ENCODE measurements at places on chromosomes 3 and 15. TPM values are rescaled to one million over a fixed set of nuclear protein-coding genes. Genes with fewer than 3 reads are reported as not detected.

DNA sequence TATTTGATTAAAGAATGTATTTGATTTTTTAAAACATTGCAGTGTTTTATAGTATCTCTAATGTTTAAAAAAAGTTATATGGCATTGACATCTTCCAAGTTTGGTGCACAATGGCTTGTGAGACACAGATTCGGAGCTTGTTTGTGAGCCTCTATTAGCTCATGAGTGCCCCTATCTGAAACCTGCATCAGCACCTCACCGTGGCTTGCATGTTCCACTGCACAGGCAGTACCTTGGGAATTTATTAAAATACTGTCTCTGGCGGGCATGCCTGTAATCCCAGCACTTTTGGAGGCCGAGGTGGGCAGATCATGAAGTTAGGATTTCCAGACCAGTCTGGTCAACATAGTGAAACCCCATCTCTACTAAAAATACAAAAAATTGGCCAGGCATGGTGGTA, 6.8 kb upstream of the RTP2 start:
- no peak for DNase-seq
- no peak overlapping the region for H3K4me3 ChIP-seq
- H3K27me3 ChIP-seq = no peaks in the 10 kb centered on the region
- no peak overlapping the region for H3K27ac ChIP-seq

- no peak overlapping the region for H3K4me3 ChIP-seq
- no peaks in the 10 kb centered on the region for H3K36me3 ChIP-seq
- H3K27me3 ChIP-seq = no peaks in the 10 kb centered on the region
- H3K4me1 ChIP-seq = no peaks in the 10 kb centered on the region
Measured at GRCh38 chr15:62099094-62099601, 32.4 kb downstream of the C2CD4A start.

- H3K4me3 ChIP-seq = no peak overlapping the region
- no peak overlapping the region for H3K27ac ChIP-seq
- H3K36me3 ChIP-seq = no peaks in the 10 kb centered on the region
- no peaks in the 10 kb centered on the region for H3K4me1 ChIP-seq
Measured at GRCh38 chr15:84852212-84852611, 32.2 kb upstream of the SLC28A1 start.

DNA sequence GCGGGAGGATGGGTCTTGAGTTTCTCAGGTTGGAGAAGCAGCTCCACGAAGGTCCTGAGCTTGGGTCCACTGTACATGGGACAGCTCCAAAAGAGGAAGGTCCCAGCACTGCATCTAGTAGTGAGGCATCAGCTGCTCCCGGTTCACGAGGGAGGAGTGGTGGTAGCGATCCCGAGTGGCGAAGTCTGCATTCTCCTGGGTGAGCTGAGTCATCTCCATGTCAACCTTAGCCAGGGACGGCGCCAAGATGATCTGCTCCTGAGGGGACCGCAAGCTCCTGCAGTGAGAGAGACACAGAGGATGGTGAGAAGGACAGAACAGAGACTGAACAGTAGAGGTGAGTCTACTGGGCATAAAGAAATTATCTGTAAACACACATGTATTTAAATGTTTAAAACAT, 28.0 kb upstream of the HEG1 start:
- H3K4me3 ChIP-seq = no peak overlapping the region
- no peaks in the 10 kb centered on the region for H3K4me1 ChIP-seq
- no peak overlapping the region for H3K27ac ChIP-seq
- no peak for DNase-seq

DNA sequence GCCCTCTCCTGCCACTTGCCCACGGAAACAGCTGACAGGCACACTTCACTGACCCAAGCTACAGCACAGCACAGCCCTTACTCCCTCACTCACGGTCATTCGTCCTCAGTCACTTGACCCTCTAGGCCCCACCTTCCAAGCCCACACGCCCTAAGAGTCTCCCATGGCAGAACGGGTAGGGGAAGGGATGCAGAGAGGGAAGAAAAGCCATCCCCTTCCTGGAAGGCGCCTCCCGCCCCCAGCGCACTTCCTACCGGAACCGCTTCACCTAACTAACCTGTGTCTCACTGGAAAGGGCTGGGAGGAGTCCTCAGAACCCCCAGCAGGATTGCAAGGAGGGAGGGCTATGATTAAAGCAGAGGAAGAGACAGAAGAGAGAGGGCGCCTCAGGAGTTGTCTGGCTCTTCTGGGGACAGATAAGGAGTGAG, 22.9 kb downstream of the EPHB3 start:
- no peak for DNase-seq
- H3K4me3 ChIP-seq = no peak overlapping the region
- H3K4me1 ChIP-seq = peaks cover 5% of the 10 kb centered on the region
- no peaks in the 10 kb centered on the region for H3K27me3 ChIP-seq

DNA sequence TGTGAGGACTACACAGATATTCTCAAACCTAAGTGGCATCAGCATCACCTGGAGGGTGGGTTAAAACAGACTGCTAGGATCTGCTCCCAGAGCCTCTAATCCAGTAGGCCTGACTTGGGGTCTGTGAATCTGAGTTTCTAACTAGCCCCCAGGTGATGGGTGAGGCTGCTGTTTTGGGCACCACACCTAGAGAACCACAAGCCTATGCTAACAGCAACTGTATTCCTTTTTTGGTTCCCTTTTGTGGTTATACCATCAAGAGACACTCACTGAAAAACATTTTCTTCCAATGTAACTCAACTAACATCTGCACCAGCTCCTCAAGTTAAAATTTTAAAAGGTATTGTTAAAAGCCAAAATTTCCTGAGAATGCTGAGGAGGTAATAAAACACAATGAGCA, 16.0 kb downstream of the WDR82 start:
- H3K27ac ChIP-seq = no peak overlapping the region
- H3K4me3 ChIP-seq = no peak overlapping the region
- peaks cover 86% of the 10 kb centered on the region for H3K36me3 ChIP-seq
- no peaks in the 10 kb centered on the region for H3K27me3 ChIP-seq

GRCh38 chr3:124044956-124045355, 53.0 kb upstream of the ROPN1 start:
- H3K27me3 ChIP-seq = no peaks in the 10 kb centered on the region
- no peak for DNase-seq
- H3K4me1 ChIP-seq = no peaks in the 10 kb centered on the region
- no peak overlapping the region for H3K27ac ChIP-seq

DNA sequence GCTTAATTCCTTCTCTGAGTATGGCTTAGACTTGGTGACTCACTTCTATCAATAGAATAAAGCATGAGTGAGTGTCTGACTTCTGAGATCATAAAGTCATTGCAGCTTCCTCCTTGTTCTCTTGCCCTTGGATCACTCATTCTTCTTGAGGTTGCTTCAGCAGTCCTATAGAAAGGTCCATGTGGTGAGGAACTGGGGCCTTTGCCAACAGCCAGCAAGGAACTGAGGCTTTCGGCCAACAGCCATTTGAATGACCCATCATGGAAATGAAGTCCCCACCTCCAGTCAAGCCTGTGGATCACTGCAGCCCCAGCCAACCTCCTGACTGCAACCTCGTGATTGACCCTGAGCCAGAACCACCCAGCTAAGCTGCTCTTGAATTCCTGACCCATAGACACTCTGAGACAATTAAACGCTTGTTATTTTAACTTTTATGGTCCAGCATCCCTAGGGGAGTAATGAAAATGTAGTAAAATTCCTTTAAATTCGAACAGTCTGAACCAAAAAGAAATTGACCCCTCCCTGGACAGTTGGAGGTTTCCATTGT, 84.5 kb downstream of the WDR76 start:
- peaks cover 5% of the 10 kb centered on the region for H3K4me1 ChIP-seq
- no peaks in the 10 kb centered on the region for H3K36me3 ChIP-seq
- DNase-seq = peak; percentile 68
- H3K27ac ChIP-seq = no peak overlapping the region
- H3K27me3 ChIP-seq = no peaks in the 10 kb centered on the region

GRCh38 chr15:70341566-70341965, 243.8 kb upstream of the TLE3 start:
- no peaks in the 10 kb centered on the region for H3K36me3 ChIP-seq
- DNase-seq = no peak
- H3K4me3 ChIP-seq = no peak overlapping the region
- no peaks in the 10 kb centered on the region for H3K4me1 ChIP-seq

GRCh38 chr3:6862880-6863195, 1.9 kb downstream of the GRM7 start:
- DNase-seq = no peak
- no peaks in the 10 kb centered on the region for H3K36me3 ChIP-seq
- H3K27ac ChIP-seq = no peak overlapping the region
- no peak overlapping the region for H3K4me3 ChIP-seq
- no peaks in the 10 kb centered on the region for H3K4me1 ChIP-seq
- H3K27me3 ChIP-seq = no peaks in the 10 kb centered on the region

GRCh38 chr3:134749174-134749573, 45.9 kb upstream of the EPHB1 start:
- H3K36me3 ChIP-seq = no peaks in the 10 kb centered on the region
- no peak overlapping the region for H3K4me3 ChIP-seq
- H3K27me3 ChIP-seq = no peaks in the 10 kb centered on the region
- no peak overlapping the region for H3K27ac ChIP-seq

DNA sequence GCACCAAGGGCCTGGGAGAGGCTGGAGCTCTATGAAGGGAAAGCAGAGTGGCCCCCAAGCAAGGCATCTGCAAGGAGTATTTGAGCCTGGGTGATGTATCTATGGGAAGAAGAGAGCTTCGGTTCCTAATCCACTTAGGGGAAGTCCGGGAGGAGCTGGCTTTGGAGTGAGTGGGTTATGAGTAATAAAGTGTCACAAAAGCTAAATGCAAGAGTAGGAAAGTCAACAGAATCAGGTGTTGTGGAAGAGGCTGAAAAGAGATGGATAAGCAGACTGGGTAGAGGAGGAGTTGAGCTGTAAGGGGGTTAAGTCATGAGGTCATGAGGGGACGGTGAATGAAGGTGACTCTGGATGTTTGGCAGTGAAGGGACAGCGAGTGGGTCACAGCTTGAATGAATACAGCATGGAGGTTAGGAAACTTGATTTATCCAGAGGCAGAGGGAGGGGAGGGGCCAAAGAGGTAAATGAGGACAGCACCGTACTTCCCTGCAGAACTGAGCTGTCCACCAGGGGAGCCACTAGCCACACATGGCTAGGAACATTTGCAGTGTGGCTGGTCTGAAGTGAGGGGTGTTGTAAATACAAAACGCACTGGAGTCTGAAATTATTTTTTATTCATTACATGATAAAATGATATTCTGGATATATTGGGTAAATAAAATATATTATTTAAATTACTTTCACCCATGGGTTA, 83.3 kb downstream of the ADCY5 start:
- no peaks in the 10 kb centered on the region for H3K27me3 ChIP-seq
- H3K4me1 ChIP-seq = no peaks in the 10 kb centered on the region
- H3K36me3 ChIP-seq = no peaks in the 10 kb centered on the region
- DNase-seq = no peak
- no peak overlapping the region for H3K27ac ChIP-seq

DNA sequence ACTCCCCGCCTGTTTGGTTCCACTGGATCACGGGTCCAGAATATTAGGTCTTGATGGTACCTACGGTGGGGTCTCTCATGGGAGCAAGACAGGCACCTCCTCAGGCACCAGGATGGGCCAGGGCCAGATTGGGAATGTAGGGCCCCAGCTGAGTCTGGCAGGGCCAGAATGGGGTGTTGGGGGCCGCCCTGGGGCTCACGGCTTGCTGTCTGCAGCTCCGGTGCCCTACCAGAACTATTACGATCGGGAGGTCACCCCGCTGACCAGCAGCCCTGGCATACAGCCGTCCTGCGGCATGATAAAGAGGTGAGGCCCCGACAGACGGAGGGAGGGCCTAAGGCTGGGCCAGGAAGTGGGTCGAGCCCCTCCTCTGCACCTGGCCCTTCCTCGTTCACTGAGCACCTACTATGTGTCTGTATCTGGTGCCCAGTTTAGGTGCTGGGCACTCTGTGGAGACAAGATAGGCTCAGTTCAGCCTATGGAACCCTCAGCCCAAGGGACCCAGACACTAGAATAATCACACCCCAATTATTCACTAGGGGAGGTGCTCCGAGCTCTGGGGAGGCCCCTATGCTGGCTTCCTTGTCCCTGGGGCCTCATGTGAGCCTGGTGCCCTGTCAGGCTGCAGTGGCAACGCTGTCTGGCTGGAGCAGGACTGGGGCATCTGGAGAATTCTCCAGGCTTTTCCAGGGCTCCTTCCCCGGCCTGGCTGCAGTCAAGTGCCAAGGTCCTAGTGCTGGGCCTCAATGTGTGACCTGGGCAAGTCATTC, 37.9 kb downstream of the PSTPIP1 start:
- no peak overlapping the region for H3K27ac ChIP-seq
- no peaks in the 10 kb centered on the region for H3K27me3 ChIP-seq
- DNase-seq = no peak
- H3K36me3 ChIP-seq = no peaks in the 10 kb centered on the region
- no peaks in the 10 kb centered on the region for H3K4me1 ChIP-seq

DNA sequence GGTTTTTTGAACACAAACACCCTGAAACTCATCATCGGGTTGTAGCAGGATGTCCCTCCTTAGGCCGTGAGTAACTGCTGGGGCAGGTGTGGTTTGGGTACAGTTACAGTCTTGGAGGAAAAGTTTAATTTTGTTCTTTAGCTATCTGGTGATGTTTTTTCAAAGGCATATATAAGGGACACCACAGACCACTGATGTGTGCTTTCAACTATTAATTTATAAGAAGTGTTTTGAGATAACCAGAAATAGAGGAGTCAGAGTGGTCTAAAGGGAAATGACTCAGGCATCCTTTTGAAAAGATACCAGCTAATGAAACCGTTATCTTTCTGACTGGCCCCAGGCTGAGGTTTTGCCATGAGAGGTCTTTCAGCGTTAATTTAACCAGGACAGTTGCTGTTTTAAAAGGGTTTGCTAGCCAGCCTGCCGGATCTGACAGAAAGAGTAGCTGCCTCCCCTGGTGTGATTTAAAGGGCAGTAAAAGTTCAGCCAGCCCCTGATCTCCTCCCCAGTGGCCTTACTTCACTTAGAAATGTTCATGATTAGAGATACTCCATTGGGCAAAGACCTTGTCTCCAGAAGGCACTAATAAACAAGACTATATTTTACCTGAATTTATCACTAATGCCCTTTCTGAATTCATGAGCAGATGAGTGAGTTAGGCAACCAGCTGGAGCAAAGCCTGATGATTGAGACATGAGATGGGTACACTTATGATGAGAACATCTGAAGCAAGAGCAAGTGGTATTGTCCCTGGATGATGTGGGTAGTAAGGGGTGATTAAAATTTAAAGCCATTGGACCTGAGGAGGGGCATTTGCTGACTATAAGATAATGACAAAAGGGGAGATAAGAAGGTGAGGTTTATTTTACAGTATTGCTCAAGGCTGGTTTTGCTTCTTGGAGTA, 482.5 kb upstream of the TBL1XR1 start:
- no peaks in the 10 kb centered on the region for H3K36me3 ChIP-seq
- no peak for DNase-seq
- no peak overlapping the region for H3K4me3 ChIP-seq

- no peaks in the 10 kb centered on the region for H3K4me1 ChIP-seq
- no peak overlapping the region for H3K27ac ChIP-seq
- H3K27me3 ChIP-seq = no peaks in the 10 kb centered on the region
Measured at GRCh38 chr3:60055765-60056164, 1005.9 kb upstream of the CFAP20DC start.

Gene GPR160
- 10.5 TPM for total RNA-seq

Gene HTR3E
- not detected for total RNA-seq

Gene PIGBOS1
- 32.3 TPM for total RNA-seq

Gene CFAP44
- 9.4 TPM for total RNA-seq

Gene EFHB
- 2.6 TPM for total RNA-seq

Gene SAXO2
- total RNA-seq = 2.4 TPM

Gene CNTN6
- 9.8 TPM for total RNA-seq

Gene OR4F15
- not detected for total RNA-seq

All from thyroid gland (tissue), 4 donors.